ENCODE measurements at places on chromosomes 12 and 14. TPM values are rescaled to one million over a fixed set of nuclear protein-coding genes. Genes with fewer than 3 reads are reported as not detected.

DNA sequence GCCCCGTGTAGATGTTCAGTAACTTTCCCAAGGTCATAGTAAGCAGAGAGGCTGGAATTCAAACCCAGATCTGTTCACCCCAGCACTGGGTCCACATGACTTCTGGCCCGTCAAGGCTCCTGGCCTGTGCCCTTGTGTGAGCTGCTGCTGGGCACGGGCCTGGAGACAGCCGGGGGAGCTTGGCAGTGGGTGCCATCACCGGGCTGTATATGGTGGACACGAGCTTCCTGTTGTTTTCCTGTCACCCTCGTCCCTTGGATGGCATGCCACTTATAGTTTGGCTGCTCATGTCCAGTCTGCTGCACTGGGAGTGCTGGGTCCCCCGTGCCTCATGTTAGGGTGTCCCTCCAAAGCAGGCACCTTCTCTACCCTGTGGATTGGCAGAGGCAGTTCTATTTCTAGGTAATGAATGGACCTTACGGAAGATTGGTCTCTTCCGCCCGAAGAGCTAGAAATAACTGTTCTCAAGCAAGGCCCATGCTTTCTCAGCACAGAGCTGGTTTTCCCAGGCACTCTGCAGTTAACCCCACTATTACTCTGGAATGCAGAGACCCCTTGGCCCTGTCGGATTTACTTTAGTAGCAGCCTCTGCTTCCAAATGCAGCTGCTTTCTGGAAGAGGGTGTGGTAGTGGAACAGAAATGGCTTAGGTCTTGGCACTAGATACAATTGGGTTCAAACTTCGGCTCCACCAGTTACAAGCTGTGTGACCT lies 44.3 kb downstream of the ELK3 start:
- DNase-seq, result no peak

CAMKK2 gene
- 5.3 TPM for polyA plus RNA-seq

GRCh38 chr14:91205459-91205858 lies 39.0 kb downstream of the GPR68 start:
- no peak for DNase-seq

GUCY2C gene
- not detected for polyA plus RNA-seq

DNA sequence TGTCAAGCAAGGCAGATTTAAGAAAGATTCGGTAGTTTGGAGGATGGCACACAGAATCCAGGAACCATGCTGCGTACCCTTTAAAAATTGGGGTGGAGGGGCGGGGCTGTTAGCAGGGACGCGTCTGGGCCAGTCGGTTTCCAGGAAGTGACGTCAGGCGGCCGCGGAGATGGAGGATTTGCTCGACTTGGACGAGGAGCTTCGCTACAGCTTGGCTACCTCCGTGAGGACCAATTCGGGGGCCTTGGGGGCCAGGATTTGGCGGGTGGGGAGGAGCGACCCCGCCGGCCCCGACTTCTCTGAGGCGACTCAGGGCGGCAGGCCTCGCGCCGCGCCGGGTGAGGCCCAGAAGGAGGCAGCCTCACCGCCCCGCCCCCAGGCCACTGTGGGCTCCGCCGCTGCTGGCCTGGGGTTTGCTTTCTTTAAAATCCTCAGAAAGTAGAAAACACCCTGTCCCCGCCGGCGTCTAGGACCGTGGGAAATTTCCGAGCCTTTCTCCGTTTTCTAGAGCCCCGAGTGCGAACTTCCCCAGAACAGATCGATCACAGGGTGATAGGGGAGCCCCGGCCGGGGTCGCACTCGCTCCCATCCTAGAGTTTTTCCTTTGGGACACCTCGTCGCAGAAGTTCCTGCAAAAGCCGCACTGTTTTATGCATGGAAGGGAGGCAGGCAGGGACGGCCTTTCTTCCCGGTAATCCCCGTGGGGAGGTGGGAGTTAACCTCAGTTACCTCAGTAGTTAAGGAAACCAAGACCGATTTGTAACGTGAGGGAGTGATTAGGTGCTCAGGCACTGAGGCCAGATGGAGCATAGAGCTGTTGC lies at the start of gene IFT43:
TSS of gene IFT43 (plus strand) at position 146 of the 821 bp plus-strand sequence. CDS start at position 170, 24 bp downstream.
- peak; percentile 88 for DNase-seq

- DNase-seq, result no peak
Measured at GRCh38 chr14:29800961-29801360, 126.7 kb downstream of the PRKD1 start.

C14orf132 gene
- 0.28 TPM for polyA plus RNA-seq

RASSF9 gene
- not detected for polyA plus RNA-seq

DNA sequence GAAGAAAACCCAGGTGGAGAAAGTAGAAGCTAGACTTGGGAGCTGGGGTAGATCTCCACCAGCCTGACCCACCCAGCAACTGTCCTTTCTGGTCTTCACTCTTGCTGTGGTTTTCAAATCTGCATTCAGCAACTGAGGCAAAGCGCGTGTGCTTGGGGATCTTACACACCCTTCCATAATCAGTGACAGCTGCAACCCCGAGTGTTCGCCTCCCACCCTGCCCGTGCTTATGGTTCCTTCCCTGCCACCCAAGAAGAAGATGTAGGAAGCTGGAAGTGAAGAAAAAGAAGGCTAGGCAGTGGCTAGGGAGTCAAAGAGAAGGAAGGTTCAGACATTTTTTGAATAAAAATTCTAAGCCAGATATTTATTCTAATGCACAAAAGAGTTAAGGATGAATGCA lies 162.6 kb upstream of the CCND2 start:
- DNase-seq, result no peak

GRCh38 chr12:92634202-92634601 lies 68.6 kb upstream of the PLEKHG7 start:
- no peak for DNase-seq

- DNase-seq, result no peak
Measured at GRCh38 chr12:52617403-52617785, 965 bp downstream of the KRT73 start.

DNA sequence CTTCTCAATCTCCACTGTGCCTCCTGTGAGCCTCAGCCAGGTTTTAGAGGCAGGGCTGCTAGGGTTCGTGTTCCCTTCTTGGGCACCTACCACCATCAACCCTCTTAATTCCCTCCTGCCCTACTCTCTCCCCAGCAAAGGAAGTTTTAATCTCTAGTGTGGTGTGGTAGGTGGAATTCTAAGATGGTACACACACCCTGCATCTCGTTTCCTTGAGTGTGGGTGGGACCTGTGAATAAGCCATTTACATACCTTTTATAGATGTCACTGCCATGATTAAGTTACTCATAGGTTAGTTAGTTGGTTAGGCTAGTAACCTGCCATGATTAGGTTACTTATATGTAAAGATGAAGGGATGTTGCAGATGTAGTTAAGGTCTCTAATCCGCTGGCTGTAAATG lies 114.8 kb upstream of the VRK1 start:
- DNase-seq, result no peak

DNA sequence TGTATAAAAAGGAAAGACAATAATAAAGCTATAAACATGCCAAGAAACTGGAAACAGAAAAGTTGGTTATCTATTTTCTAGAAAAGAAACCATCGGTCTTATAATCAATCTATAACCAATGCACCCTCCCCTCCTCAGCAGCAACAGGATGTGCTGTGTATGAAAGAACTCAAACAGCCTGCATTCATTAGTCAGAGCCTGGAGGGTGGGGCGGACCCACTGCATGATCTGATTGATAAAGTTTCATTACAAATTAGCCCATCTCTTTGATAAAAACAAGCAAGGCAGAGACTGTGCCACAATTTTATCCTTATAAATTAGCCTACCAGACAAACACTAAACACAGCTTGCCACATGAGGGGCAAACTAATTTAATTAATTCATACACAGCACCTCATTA lies 448.1 kb downstream of the BCAT1 start:
- no peak for DNase-seq

DNA sequence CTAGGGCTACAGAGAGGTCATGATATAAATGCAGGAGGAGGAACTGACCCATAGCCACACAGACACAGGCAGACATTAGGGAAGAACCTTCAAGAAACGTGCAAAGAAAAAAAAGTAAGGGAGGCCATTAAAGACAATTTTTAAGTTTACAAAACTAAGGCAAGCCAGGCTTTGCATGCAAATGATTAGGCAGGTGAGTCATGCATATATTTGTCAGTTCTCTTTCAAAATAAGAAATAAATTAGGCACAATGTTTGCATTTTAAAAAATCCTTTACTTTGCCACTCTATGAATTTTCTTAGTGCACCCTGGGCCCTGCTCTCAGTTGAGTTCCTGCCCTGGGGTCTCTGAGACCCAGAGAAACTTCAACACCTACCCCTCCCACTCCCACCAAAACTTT lies 75.0 kb downstream of the PRMT8 start:
- DNase-seq, result no peak

DNA sequence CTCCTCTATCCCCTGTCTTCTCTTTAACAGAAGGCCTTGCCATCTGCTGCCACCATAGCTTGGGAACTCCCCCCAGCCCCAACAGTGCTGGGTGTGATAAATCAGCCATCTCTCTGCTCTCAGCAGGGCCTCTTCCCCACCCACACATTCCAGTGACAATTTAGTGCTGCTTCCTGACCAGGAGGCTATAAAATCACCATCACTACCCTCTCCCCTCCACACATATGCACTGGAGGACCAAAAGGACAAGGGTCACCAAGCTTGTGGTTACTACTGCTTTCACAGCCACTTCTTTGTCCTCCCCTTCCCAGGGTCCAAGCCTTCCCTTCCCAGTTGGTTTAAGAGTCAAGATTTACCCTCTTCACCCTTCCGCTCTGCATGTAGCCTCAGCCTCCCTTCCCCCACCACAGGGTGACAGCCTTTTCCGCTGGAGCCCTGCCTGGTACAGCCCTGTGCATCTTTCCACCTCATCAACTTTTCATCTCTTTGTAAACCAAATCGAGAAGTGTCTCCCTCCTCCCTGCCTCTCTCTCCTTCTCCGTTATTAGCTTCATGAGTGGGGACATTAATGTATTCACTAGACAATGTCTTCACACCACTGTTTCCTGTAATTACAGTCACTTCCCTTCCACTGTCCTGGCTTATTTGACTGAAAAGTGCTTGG lies 9.4 kb downstream of the PSMB5 start:
- no peak for DNase-seq

C12orf56 gene
- polyA plus RNA-seq, result not detected

DNA sequence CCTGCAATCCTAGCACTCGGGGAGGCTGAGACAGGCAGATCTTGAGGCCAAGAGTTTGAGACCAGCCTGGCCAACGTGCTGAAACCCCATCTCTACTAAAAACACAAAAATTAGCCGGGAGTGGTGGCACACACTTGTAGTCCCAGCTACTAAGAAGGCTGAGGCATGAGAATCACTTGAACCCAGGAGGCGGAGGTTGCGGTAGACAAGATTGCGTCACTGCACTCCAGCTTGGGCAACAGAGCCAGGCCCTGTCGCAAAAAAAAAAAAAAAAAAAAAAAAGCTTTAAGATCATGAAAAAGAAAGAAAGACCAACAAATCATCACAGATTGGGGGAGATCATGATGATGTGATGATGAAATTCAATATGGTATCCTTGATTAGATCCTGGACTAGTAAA lies 30.6 kb downstream of the WDR89 start:
- DNase-seq, result no peak

FKBP4 gene
- 36.2 TPM for polyA plus RNA-seq

DNA sequence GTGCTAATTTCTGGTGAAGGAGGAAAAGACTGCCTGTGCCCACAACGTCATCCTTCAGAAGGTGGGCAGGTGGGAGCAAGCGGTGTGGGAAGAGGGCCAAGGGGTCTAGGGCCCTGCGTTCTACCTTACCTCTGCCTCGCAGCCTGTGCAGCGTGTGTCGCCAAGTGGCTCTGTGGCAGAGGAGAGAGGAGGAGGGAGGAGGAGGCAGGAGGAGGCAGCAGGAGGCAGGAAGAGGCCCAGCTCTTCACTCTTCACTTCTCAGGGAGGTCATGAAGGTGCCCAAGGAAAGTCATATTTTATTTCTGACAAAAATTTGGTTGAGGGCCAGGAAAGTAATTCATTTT lies 177.9 kb downstream of the MYRFL start:
- DNase-seq, result no peak

DNA sequence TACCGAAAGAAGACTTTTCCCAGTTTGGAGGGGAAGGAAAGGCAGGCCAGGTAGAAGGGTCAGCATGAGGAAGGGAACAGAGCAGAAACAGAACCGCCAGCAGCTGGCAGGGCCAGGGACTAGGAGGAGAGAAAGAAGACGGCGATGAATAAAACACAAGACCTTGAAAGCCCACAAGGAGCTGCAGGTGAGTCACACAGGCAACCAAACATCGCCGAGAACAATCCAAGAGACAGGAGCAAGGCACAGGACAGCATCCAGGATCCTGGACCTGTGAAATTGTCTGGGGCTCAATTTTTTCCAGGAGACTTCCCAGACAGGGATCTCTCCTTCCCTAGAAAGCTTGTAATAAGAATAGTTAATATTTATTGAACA lies 47.3 kb downstream of the NUAK1 start:
- DNase-seq, result no peak

MIP gene
- polyA plus RNA-seq, result not detected

DNA sequence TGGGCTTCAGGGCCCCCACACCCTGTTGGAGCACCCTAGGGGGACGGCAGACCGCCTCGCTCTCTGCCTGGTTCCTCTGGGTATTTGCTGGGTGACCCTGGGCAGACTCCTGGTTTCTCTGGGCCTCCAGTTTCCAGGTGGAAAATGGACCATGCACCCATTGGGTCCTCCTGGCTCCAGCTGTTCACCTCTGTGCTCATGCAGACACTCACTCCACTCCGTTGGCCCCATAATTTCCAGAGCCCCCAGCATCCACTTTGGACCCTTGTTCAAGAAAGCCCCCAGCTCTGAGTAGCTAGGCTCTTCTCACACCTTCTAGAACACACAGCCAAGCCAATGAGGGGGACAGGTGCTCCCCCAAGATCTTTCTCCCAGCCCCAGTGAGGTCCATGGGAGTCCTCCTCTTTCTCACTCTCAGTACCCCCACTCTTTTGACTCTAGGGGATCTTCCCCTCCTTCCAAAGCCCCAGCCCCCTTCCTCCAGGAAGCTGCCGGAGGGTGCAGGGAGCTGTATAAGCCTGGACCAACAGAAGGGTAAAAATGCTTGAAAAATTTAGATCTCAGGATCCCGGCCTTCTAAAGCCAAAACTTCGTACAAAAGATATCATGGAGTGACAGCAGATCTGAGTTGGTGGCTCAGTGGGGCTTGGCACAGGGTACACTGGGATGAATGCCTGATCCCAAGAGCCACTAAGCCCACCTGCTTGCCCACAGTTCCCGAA lies 174.8 kb upstream of the RTL1 start:
- no peak for DNase-seq

ADAM21 gene
- 0.21 TPM for polyA plus RNA-seq

A2ML1 gene
- polyA plus RNA-seq, result not detected

GRCh38 chr12:60101715-60102114 lies 505.9 kb downstream of the SLC16A7 start:
- no peak for DNase-seq

Measured in naive B cell (primary cell).